Right cardiac atrium (tissue), 5 donors: ENCODE measurements at places on chromosomes 6 and 20.

GRCh38 chr6:159196430-159196975 lies 27.3 kb downstream of the FNDC1 start:
- no peak for DNase-seq

GRCh38 chr6:170053966-170054661 lies 236.8 kb downstream of the DLL1 start:
- DNase-seq, result no peak

- no peak for DNase-seq
Observed at GRCh38 chr6:6643398-6643797, 54.9 kb downstream of the LY86 start.

DNA sequence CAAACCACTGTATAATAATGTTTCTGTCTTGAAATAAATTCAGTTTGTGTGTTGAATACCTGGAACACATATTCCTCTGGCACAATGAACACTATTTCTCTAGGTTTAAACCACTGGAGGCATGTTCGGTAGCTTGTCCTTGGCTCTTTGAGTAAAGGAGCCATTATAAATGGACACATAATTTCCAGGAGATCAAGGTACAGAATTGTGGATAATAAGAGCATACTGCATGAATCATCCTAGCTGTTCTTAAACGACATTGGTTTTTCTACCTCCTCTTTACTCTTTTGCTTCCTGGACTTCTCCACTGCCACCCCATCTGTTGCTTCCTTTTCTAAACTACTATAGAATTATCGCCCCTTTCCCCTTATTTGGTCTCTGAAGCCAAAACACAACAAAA lies 1.2 kb downstream of the CENPW start:
- DNase-seq, result no peak

- DNase-seq, result no peak
Observed at GRCh38 chr6:80319196-80319595, 212.7 kb downstream of the BCKDHB start.

GRCh38 chr6:50722829-50723554 lies 9.7 kb downstream of the TFAP2D start:
- no peak for DNase-seq

GRCh38 chr6:82894653-82895259 lies 170.9 kb downstream of the UBE3D start:
- DNase-seq, result no peak

GRCh38 chr6:149855040-149855654 lies 9.0 kb downstream of the LRP11 start:
- DNase-seq, result no peak

DNA sequence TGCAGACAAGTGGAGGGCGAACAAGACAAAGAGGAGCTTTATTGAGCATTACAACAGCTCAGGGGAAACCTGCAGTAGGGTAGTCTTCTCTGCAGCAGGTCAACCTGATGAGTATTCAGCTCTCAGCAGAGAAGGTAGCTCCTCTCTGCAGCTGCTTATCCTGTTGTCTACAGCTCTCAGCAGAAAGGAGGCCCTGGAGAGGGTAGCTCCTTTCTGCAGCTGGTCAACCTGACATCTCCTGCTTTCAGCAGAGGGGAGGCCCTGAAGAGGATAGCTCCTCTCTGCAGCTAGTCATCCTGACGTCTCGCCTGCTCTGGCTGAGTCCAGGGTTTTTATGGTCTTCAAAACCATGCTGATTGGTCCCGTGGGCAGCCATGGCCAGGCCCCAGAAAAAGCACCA lies 113.6 kb downstream of the CD24 start:
- DNase-seq, result no peak

- DNase-seq, result peak; percentile 80
Observed at GRCh38 chr6:44104481-44105021, 22.7 kb downstream of the MRPL14 start.

GRCh38 chr6:12967686-12968085 lies 251.1 kb downstream of the PHACTR1 start:
- no peak for DNase-seq

- no peak for DNase-seq
Observed at GRCh38 chr6:34912715-34913464, 23.8 kb downstream of the ANKS1A start.

- DNase-seq, result no peak
Observed at GRCh38 chr6:126227833-126228702, 111.8 kb upstream of the CENPW start.

DNA sequence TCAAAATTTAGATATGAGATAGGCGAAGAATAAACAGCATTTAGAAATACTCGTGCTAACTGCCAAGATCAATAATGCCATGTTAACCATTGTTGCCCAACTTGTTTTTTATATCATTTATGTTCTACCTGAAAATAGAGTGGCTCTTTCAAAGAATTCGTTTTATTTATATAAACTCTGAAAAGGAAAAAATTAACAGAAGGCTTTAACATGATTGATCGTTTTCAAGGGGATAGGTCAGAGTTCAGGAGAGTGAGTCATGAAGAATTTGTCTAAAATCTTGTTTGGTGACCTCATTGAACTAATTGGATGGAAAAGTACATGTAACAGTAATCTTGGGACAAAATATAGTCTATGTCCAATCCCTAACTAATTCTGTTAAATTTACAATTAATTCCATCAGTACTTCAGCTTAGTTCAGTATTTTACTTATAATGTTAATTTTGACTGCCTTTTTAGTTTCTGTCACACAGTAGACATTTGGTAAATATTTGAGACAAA lies 11.1 kb upstream of the ELOVL2 start:
- no peak for DNase-seq

- DNase-seq, result peak; percentile 41
Observed at GRCh38 chr6:36743538-36744303, 46.1 kb downstream of the RAB44 start.

GRCh38 chr6:101668496-101669030 lies 275.1 kb downstream of the GRIK2 start:
- DNase-seq, result no peak

DNA sequence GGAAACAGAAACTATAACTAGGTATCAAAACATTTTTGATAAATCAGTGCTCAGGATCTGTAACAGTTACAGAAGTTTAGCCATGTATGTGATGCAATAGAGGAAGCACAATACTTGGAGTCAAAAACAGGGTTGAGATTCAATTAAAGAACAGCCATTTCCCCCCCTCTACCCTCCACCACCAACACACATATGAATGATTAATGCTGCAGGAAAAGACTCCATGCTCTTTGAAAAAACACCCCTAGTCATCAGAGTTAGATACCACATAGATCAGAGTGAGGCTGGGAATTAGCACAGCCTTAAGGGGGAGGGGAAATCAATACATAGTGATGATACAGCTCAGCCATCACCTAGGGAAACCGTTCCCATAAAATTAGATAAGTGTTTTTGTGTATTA lies 108.9 kb upstream of the EMILIN3 start:
- DNase-seq, result no peak

DNA sequence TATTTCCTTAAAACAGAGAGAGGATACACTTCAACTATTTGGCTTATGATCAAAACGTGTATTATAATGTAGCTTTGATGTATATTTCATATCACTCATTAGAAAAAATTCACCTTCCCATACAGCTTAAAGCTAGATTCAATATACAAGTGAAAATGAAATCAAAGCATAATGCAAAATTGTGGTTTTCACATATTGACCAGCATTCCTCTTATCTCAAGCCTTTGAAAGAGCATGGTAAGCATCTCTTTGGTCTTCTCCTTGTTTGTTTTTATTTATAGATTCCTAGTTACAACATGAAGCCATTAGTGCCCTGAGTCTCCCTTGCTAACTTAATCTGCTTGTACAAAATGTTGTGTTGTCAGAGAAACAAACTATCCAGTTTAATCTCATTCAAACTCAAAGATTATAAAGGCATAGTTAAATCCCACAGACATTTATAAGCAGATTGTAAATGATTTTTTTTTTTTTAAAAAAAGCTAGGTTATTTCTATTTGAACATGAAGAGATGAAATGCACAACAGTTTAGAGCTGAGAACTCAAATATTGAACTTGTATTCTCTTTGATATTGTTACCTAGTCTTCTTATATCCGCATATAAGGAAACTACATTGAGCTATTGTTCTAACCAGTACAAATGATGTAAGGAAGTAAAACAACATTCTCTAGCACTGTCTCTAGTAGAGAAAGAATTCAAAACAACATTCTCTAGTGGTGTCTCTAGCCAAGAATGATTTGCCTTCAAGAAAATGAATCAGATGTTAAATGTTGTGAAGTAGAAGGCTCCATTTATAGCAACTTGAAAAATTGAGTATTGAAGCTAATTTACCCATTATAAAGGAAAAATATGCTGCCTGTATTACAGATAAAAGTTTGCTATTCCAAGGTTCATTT lies 31.2 kb upstream of the SMIM28 start:
- no peak for DNase-seq

GRCh38 chr6:53464927-53465460 lies 79.9 kb downstream of the GCLC start:
- DNase-seq, result no peak

GRCh38 chr6:83047065-83047754 lies 18.4 kb downstream of the UBE3D start:
- DNase-seq, result no peak

DNA sequence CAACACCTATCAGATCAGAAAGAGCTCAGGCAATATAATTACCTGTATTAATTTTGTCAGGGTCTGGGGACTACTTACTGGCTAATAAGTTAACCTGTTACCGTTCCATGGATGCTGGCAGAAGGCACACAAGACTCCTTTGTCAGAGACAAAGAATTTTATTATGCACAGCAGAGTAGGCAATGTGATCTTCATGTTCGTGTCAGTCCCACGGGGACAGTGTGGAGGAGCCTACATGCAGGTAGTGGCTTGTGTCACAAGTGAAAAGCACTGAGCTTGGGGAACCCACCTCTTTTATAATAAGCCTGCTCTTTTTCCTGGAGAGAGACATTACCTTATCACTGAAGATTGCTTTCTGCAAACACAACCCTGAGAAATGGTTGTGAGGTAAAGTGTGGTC lies 96.9 kb downstream of the CD164 start:
- no peak for DNase-seq
